ENCODE measurements at places on chromosomes 13 and 19.

DNA sequence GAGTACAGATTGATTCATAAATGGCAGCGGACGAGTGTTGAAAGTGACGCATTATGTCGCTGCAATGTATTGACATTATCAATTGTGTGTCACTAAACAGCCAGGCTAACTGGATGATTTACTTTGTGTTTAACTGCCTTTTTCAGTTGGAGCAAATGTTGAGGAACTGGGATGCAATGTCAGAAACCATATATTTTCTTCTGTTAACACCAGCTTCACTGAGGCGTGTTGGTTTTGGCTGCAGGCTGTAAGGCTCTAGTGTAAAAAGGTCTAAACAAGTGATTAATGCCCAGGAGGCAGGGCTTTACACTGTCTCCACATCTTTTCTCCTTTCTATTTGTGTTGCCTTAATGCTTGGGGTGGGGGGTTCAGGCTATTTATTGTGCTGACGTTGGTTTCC, 80.1 kb downstream of the GGACT start:
- no peak for DNase-seq

- no peak for DNase-seq
Measured at GRCh38 chr19:8610936-8611300, 403 bp upstream of the ADAMTS10 start.

DNA sequence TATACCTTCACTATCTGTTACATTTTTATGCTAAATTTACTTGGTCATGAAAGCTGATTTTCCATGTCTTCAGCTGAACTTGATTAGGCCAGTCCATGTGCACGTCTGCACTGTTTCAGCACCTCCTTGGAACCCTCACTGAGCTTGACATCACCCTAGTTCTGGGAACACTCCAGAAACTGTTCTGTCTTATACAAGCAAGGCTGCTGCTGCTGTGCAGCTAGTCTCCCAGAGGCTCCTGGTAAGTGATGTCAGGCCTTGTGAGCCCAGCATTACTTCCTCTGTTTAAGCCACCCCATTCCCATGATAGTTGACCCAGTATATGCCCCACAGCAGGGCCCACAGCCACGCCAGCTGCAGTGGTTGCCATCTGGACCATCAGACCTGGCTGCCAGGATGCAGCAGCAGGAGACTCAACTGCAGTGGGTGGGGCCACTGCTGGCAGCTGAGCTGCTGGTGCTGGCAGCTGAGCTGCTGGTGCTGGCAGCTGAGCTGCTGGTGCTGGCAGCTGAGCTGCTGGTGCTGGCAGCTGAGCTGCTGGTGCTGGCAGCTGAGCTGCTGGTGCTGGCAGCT, 90.5 kb upstream of the AKAP11 start:
- no peak for DNase-seq

- no peak for DNase-seq
Measured at GRCh38 chr19:6023085-6023682, 45.2 kb upstream of the RANBP3 start.

DNA sequence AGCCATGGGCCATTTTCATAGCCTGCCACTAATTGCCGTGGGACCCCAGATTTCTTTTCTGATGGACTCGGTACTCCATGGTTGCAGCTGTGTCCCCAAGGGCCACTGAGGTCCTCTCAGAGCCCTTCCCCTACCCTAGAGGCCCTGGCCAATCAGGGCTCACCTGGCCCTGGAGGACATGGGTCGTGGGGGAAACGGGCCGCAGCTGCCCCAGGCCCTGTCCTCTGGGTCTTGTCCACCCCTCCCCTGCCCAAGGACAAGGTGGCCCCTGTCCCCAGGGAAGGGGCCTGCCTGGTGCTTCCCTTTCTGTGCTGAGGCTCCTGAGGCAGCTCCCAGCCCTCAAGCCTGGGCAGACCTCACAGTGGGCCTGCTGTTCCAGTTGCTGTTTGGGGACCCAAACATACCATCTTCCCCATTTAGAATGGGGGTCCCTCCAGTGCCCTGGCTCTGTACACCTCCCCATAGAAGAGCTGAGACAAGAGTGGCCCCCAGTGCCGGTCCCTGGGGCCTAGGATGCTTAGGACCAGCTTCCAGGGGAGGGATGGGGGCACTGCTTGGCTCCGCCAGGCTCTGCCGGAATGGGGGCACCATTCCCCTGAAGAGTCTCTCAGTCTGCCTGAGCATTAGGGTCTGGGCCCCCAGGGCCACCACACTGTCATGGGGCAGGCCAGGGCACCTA, 3.2 kb downstream of the RAB11B start:
- no peak for DNase-seq

DNA sequence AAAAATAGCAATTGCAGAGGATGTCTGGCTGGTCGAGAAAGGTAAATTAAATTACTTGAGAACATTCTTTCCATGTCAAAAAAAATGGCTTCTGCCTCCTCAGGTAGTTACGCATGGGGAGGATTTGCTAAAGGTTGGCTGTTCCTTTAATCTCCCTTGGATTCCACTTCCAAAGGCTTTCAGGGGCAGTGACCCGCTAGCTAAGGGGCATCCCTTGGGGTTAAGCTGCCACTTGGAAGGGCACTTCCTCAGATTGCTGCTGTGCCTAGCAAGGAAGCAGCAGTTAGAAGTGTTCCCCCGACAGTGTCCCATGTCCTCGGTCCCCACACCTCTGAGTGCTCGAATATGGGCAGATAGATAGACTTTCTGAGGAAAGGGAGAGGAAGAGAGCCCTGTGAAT, 108.5 kb downstream of the RGCC start:
- no peak for DNase-seq

- no peak for DNase-seq
Measured at GRCh38 chr19:7497292-7497691, 8.5 kb upstream of the PEX11G start.

- no peak for DNase-seq
Measured at GRCh38 chr13:48776401-48776800, 122.7 kb downstream of the CYSLTR2 start.

- no peak for DNase-seq
Measured at GRCh38 chr13:41905600-41906254, 55.2 kb downstream of the VWA8 start.

DNA sequence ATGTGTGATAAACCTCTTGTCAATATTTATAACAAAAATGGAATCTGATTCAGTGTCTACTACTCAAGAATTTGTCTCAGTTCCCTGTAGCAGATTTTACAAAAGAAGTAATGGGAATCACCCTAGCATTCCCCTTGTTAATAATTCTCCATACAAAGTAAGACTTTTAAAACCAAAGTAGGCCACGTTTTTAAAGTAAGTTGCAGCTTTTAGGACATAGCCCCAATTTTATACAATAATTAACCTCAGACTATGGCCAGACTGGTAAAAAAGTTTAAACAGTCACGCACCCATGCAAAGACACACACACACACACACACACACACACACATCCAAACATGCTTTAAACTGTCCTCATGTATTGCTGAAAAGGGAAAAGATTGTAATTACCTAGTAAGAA, 589.9 kb downstream of the PCDH9 start:
- DNase-seq: no peak

GRCh38 chr13:113862191-113862930, 1.5 kb downstream of the GAS6 start:
- DNase-seq: no peak

DNA sequence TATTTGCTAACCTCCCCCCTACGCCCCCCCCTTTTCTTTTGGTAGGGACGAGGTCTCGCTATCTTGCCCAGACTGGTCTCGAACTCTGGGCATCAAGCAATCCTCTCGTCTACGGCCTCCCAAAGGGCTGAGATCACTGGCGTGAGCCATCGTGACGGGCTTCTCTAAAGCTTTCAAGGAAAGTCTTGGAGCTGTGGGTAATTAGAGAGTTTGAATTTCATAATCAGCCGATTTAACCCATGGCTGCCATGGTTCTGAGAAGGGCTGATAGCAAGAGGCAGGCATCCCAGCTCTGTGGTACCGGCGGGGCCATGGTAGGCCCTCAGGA, 679 bp upstream of the ABHD8 start:
- DNase-seq: no peak

Data from CD4-positive, alpha-beta T cell treated with Interleukin-15 for 1 hour (primary cell).